Hematopoietic multipotent progenitor cell treated with erythropoietin and hydrocortisone succinate and interleukin-3 and kit ligand, for 4 days (in vitro differentiated cells): ENCODE measurements at places on chromosomes 5 and 9.

DNA sequence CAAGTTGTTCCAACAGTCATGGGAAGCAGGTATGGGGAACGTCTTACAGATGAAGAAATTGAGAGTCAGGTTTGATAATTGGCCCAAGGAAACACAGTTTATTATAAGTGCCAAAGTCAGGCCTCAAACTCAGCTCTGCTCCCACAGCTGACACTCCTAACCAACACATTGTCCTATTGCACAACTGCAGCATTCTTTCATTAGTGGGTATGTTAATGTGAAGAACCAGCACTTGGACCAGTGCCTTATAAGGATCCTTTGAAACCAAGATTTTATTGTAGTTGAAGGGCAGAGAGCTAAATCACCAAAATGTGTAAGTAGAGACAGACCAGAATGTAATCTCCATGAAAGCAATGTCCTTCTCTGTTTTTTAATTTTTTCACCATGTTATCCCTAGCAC lies 56.1 kb downstream of the GRIA1 start:
- DNase-seq = no peak

- DNase-seq = peak; percentile 30
Observed at GRCh38 chr9:110777196-110777875, 108.7 kb downstream of the MUSK start.

DNA sequence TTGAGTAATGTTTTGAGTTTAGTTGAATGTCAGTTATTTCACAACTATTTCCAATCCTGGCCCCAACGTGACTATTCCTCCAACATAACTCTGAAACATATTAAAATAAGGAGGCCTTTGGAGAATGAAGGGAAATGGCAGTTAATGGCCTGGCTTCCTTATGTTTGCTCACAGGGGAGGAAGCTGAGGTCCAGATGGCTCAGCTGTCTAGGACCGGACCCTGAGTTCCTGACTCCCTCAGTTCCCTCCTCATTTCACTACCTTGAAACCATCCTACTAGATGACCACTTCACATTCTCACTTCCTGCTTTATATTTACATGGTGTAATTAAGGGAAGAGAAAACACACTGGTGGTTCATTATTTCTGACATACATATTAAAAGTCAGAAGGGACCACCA lies 6.6 kb downstream of the OTULINL start:
- DNase-seq = peak; percentile 33

DNA sequence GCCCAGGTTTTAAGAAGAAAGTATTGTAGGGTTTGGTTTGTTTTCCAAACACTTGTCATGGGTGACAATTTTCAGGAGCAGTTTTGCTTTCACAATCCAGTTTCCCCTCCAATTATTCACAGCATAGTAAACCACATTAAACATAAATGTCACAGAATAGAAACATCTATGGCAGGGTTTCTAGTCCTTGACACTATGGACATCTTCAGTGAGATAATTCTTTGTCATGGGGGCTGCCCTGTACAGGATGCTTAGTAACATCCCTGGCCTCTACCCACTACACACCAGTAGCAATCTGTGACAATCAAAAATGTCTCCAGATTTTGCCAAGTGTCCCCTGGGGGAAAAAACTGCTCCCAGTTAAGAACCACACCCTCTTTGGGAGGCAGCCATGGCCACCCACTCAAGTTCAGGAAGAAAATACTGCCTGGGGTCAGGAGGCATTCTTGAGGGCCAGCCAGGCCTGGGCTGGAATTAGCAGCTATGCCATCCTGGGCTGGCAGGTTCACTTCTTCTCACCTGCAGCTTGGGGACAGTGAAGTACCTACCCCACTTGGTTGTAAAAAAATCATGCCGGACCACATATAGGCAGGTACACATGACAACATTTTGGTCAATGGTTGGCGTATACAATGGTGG lies 116.3 kb downstream of the HSD17B3 start:
- DNase-seq = no peak

GRCh38 chr5:83029912-83030311 lies 47.3 kb downstream of the TMEM167A start:
- DNase-seq = peak; percentile 16

DNA sequence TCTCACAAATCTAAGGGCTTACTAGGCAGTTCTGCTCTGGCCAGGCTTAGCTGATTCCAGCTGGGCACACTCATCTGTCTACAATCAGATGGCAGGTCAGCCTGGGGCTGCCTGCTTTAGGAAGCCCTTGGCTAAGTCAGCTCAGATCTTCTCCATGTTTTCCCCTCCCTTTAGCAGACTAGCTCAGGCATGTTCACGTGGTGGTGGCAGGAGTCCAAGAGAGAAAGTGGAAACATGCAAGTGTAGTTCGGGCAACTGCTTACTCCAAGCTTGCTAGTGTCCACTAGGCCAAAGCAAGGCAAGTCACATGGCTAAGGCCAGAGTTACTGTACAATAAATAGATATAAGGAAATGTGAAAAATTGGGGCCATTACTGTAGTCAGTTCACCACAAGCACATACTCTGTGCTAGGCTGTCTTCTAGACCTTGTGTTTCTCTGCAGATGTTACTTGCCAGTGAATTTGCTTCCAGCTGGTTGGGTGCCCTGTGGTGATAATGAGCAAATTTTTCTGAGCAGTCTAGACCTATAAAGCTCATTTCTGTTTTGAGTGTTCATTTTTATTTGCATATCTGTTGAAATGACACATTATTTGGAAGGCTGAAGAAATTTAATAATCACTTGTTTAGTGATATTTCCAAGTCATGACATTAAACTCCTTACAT lies 38.3 kb downstream of the RECK start:
- peak; percentile 45 for DNase-seq

DNA sequence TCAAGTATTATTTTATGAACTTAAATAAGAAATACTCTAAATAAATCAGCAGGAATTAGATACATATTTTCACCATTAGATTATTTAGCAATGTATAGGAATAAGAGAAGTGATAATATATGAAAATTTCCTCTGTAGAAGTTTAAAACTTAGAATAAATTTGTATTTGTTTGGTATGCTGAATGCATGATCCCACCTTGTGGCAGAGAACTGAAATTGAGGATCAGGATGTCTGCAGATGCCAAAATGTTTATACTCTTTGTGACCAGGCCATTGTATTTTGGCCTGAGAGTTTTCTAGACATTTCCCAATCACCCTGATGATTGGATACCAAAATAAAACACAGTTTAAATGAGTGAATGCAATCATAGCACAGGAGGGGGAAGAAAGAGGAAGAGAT lies 6.3 kb downstream of the TYRP1 start:
- peak; percentile 39 for DNase-seq
